ENCODE measurements at places on chromosomes 2 and 18.

DNA sequence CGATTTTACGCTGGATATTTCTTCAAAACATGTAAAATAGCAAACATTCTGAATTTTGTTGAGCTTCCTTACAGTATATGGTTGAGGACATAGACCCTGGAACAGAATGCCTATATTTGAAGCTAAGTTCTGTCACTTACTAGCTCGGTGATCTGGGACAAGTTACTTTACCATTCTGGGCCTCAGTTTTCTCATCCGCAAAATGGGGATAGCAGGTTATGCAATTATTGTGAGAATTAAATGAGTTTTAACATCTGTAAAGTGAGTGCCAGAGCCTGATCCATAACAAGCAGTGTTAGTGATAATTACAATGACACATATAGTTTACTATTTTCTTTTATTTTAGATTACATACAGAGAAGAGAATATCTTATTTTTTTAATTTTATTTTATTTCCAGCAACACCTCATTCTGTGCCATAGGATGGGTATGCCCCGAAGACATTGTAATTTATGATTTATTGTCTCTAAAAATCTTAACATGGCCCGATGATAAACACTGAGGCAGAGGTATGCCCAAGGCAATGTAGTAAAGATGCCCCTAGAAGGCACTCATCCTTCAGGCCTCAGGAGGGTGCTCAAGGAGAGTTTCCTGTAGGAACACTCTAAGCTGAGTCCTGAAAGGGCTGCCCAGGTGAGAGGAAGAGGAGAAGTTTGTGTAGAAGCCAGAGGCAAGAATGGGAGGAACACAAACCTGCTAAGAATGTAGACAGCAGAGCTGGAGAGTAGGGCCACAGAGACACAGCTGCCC is 250.9 kb downstream of the BCL11A start:
- DNase-seq, result no peak

DNA sequence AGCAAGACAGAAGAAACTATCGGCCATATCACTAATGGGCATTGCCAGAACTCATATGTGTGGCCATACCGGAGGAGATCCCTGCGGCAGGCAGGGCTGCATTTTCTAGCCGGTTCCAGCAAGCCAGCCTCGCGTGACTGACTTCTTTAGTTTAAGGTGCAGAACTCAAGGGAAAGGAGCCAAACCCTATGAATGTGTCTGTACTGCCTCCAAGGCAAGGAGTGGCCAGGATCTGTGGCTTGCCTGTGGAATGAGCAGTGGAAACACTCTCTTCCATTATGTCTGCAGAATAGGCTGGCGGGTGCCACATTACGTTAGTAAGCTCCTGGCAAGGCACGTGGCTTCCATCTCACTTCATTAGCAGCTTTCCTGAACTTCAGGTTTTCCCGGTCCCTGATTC is 137.6 kb downstream of the ATL2 start:
- no peak for DNase-seq

- no peak for DNase-seq
Measured at GRCh38 chr2:227815066-227815465, 1.4 kb downstream of the CCL20 start.

GRCh38 chr2:84906900-84907714 is 1.7 kb downstream of the TMSB10 start:
- DNase-seq, result peak; percentile 76

DNA sequence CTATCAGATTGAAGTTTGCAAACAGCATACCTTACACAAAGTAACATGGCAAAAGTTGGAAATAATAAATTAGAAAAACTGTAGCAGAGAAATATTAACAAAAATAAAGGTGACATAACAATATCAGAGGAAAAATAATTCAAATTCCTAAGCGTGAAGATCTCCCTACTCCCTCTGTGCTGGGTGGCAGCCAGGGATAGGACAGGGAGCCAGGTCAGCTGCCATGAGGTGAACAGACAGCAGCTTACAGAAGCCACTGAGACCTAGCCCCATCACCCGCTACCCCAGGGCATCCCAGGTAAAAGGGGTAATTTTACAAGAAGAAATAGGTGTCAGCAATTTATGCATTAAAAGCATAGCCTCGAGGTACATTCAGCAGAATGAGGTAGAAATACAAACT is 423.8 kb upstream of the HS6ST1 start:
- DNase-seq, result no peak

DNA sequence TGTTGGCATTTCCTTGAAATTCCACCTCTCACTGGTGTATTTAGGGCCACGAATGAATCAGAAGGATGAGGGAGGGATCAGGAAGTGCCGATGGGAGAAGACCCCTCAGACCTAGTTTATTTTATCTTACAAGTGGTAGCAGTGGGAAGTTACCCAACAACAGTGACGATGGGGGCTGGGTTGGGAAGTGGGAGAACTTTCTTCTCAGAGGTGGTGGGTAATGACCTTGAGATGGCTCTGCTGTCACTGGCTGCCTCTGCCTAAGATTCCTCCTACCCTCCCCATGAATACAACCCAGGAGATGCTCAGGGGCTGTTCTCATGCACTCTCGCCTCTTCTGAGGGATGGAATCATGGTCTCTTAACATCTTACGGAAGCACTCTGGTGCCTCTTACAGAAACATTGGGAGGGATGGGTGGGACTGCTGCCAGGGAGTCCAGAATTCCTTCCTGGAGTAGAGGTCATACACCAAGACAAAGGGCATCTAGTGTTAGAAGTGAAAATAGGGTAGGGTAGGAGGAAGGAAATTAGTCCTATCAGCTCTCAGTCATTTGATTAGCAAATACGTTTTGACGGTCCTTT is 58.5 kb upstream of the TXNDC2 start:
- no peak for DNase-seq

GRCh38 chr18:27713738-27714095 is 463.2 kb downstream of the CDH2 start:
- no peak for DNase-seq

DNA sequence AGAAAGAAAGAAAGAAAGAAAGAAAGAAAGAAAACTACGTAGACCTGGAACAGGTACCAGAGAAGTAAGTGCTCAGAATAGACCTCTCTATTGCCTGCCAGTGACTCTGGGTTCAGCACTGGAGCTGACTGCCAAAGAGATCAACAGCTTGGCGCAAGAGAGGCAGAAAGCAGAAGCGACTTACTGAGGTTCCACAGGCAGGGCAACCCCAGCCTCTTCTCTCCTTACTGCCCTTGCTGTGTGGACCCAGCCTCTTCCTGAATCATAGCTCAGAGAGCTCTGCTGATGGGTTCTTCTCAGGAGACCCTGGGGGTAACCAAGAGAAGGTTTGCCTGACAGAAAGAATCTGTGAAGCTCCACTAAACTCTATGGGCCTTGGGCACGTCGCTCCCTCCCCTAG is 7.1 kb downstream of the CAPN13 start:
- no peak for DNase-seq

DNA sequence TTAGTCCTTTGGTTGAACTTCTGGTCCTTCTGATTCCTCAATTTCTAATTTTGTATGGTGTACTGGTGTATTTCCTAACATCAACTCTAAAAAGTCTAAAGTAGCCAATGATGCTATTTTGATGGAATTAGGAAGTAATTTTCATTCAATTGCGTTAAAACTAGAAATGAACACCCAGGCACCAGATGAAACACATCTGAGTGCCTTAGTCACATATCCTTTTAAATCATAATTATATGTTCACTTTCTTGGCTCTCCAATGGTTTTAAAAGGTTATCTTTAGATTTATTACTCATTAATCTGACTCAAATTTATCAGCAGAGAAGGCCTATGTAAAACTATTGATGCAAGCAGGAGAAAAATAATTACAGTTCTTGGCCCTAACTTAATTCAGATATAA is 119.7 kb downstream of the GAREM1 start:
- DNase-seq, result no peak

GRCh38 chr18:39149211-39149806 is 1583.7 kb upstream of the CELF4 start:
- no peak for DNase-seq

GRCh38 chr2:14180333-14180732 is 452.2 kb upstream of the LRATD1 start:
- DNase-seq, result no peak

GRCh38 chr18:36688020-36688965 is 140.5 kb downstream of the TPGS2 start:
- DNase-seq, result no peak

GRCh38 chr2:127614731-127615130 is 31.2 kb upstream of the GPR17 start:
- no peak for DNase-seq

DNA sequence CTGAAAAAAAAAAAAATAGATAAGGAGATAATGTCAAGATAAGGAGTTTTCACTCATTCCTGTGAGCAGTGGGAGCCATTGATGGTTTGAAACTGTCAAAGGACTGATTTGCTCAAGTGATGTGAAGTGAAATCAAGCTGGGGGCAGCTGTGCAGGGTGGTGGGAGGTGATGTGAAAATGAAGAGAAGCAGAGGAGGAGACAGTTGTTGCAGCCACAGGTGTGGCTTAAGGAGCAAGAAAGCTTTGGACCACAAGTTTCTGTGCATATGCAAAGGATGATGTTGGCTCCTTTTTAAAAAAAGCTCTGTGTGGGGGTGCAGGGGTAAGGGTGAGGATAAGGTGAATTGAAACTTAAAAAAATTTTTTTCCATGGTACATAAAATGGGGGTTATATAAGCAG is 8.3 kb downstream of the EFR3B start:
- DNase-seq, result no peak

DNA sequence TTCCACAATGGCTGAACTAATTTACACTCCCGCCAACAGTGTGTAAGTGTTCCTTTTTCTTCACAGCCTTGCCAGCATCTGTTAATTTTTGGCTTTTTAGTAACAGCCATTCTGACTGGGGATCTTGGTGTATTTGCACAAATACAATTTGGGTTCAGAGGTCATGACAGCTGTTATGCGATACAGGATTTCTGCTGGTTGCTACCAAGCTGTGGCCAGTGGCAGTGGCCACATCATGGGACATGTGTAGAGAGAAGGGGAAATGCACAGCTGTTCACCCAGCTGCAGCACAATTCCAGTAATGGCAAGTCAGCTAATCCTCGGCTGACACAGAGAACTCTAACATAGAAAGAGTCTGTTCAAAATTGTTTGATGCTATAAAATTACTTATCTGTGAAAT is 21.0 kb upstream of the SELENOI start:
- DNase-seq, result no peak

DNA sequence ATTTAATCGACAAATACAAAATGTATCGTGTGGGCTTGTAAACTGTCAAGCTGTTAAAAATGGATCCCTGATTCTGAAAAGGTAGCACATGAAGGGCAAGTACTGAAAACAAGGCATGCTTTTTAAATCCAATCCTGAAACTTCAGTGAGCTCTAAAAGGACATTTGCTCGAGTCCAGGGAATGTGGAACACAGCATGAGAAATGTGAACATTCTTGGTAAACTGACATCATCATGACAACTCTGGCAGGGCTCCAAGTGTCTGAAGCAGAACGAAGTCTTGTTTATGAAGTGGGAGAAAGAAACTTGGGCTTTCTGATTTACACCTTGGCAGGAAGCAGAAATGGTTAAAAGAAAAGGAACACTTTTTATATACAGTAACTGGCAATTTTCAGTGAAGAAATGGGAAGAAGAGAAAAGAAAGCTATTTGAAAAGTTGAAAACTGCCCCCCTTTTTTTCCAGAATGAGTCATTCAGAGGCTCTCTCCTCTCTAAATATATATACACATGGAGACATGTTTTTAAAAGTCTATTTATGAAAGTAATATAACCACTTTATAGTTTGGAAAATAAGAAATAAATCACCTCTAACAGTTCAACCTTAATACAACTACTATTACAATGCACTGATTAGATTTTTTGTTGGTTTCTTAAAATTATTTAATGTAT is 120.8 kb downstream of the GAREM1 start:
- DNase-seq, result no peak

DNA sequence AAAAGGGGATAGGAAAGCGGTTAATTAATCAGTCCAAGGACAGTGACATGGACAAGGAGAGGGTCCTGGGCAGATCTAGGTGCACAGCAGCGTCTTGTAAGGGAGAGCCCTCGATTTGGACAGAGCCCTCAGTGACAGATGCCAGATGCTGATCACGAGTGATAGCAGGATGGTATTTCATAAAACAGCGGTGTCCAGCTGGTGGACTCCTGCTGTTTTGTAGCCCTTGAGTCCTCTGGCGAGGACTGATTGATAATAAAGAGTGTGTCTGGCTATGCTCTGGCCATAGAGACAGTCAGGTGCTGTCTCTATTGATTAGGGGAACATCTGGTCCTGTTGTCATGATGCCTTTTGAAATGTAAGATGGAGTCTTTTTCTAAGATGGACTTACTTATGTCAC is 180.7 kb downstream of the NCK2 start:
- no peak for DNase-seq

- no peak for DNase-seq
Measured at GRCh38 chr2:69205076-69205475, 182.0 kb downstream of the GFPT1 start.

DNA sequence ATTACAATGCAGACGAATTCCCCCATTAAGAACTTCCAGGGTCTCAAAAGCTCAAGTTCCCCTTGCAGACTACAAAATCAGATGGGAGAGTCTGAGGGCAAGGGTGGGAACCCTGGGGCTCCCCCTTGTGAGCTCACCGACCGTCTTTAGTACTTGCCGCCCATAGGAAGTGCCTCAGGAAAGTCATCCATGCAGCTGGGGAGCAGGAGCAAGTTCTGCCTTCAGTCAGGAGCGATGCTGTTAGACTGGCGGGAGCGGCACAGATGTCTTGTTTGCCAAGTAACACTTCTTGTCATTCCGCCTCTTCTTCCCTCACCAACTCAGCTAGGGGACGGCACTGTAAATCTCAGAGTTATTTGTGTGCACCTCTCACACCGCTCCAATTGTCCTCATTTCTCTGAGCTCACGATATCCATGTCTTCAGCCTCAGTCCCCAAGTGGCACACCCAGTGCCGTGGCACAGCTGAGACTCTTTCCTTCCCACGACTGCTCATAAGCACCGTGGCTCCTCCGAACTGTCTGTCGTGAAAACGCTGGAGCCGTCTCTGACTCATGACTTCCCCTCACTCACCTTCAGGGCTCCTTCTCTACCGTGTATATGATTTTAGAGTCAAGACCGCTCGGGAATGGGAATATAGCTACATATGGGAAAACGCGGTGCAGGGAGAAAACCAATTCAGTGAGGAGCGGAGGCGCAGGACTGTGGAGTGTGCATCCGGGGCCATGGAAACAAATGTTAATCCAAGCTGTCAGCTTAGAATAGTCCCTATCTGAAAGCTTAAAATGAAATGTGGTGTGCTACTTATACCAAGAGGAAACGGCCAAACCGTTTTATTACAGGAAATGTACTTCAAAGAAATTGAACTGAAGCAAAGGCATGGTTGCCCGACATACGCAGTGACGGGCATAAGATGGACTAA is 34.0 kb downstream of the UXS1 start:
- peak; percentile 69 for DNase-seq
